HepG2 (cell line): ENCODE measurements at places on chromosomes 4 and X. TPM values are rescaled to one million over a fixed set of nuclear protein-coding genes. Genes with fewer than 3 reads are reported as not detected.

GRCh38 chrX:129323115-129323514, 200.2 kb downstream of the SMARCA1 start:
- H3K36me3 ChIP-seq: no peaks in the 10 kb centered on the region
- no peak for DNase-seq
- no peak overlapping the region for H3K4me3 ChIP-seq
- no peaks in the 10 kb centered on the region for H3K27me3 ChIP-seq
- H3K4me1 ChIP-seq: no peaks in the 10 kb centered on the region

The GPR82 gene
- not detected in 2 replicates for total RNA-seq

DNA sequence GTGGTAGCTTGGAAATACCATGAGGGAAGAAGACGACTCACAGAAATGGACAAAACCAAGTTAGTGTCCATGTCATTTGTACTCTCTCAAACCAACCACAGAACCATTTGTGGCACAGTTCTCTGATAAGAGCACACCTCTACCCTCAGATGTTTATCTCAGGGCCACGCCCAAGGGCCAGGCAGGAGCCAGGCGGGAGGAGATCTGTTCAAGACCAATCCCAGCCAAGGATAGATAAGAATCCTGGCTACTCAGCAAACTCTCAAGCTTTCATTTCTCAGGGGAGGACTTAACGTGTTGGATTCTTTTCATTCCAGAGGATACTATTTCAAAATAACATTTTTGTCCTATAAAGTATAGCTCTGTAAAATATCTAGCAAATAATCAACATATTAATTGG, 95.0 kb downstream of the NYX start:
- H3K4me1 ChIP-seq: no peaks in the 10 kb centered on the region
- DNase-seq: no peak
- no peaks in the 10 kb centered on the region for H3K27me3 ChIP-seq
- H3K4me3 ChIP-seq: no peak overlapping the region
- H3K36me3 ChIP-seq: no peaks in the 10 kb centered on the region

GRCh38 chrX:44621078-44621477, 78.4 kb upstream of the FUNDC1 start:
- no peak overlapping the region for H3K27ac ChIP-seq
- no peak for DNase-seq
- H3K4me1 ChIP-seq: no peaks in the 10 kb centered on the region
- H3K4me3 ChIP-seq: no peak overlapping the region
